ENCODE measurements at places on chromosomes 3 and 15. TPM values are rescaled to one million over a fixed set of nuclear protein-coding genes. Genes with fewer than 3 reads are reported as not detected.

ABHD2 gene
- 22.0 TPM for polyA plus RNA-seq

- DNase-seq, result no peak
These were observed 120.2 kb downstream of the NEDD4 start for GRCh38 chr15:55873024-55873720.

- DNase-seq, result no peak
These were observed 516.5 kb downstream of the NLGN1 start for GRCh38 chr3:173913974-173914421.

CLEC3B gene
- polyA plus RNA-seq, result 126 TPM

NR1I2 gene
- polyA plus RNA-seq, result 0.43 TPM

GRCh38 chr3:64438812-64439211, 213.5 kb upstream of the PRICKLE2 start:
- no peak for DNase-seq

- no peak for DNase-seq
These were observed 82.3 kb upstream of the OXTR start for GRCh38 chr3:8851703-8852102.

PTX3 gene
- 10.1 TPM for polyA plus RNA-seq

IQCF5 gene
- polyA plus RNA-seq, result not detected

GRCh38 chr3:14863333-14864100, 44.8 kb downstream of the FGD5 start:
- DNase-seq, result no peak

DNA sequence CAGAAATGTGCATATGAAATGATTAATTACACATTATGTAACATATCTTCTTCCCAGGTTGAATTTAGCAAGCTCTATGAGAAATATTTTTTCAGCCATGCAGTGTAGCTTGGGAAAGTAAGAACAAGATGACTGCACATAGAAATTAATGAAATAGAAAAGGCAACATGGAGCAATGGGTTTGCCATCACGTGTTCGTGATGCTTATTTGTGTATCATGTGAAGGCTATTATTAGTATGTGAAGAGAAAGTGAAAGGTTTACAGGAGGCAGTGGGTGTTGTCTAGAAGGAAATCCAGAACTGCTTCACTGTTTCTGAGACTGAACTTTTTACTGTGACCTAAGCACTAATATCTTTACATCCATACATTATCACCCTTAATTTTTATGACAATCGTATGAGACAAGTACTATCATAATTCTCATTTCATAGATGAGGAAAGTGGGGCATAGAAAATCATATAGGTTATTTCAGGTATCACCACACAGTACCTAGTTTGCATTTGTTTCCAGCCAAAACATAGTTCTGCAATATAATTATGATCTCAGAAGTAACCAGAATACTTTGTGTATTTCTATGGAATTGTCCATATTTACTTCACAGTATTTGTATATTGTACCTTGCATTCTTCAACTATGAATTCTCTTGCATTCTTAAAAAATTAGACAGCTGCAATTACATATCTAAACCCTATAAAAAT, 14.9 kb downstream of the SERPINI1 start:
- DNase-seq, result no peak

SHF gene
- 7.9 TPM for polyA plus RNA-seq

DNA sequence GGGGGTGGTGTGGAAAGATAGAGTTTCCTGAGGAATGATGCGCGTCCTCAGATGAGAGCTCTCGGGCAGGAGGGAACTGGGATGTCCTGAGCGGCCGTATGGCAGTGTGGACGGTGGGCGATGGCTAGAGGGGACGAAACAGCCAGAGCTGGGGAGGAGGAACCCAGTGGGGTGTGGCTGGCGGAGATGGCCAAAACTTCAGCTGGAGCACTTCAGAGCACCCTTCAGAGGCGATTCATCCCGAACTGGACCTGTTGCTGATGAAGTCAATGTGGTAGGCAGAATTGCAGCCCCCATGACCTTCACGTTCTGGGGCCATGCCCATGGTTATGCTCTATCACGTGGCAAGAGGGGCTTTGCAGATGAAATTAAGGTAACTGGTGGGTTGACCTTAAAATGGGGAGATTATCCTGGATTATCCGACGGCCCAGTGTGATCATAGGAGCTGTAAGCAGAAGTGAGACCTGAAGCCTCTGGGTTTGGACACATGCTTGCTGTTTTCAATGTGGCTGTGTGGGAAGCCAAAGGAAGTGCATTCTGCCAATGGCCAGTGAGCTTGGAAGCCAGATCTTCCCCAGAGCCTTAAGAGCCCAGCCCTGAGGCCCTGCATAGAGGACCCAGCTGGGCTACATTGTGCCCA, 52.3 kb downstream of the ATP1B3 start:
- no peak for DNase-seq

- peak; percentile 64 for DNase-seq
These were observed 123.3 kb downstream of the XXYLT1 start for GRCh38 chr3:195147649-195148080.

DNA sequence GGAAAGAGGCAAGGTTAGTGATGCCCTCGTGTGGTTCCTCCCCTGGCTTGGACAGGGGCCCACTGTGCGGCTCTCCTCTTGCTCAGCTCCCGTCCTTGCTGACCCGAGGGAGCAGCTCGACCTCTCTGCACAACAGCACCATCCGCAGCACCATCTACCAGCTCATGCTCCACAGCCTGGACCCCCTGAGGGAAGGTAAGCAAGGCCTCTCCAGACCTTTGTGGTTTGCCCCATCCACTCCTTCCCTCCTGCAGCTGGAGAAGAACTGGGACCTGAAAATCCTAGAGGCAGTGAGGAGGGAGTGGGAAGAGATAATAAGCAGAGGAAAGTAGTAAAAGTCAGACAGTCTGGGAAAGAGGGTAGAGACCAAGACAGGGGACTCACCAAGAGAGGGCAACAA, 17.8 kb downstream of the SLC24A1 start:
- no peak for DNase-seq

GRCh38 chr3:197687570-197687969, 49.1 kb downstream of the RUBCN start:
- DNase-seq, result no peak

DNA sequence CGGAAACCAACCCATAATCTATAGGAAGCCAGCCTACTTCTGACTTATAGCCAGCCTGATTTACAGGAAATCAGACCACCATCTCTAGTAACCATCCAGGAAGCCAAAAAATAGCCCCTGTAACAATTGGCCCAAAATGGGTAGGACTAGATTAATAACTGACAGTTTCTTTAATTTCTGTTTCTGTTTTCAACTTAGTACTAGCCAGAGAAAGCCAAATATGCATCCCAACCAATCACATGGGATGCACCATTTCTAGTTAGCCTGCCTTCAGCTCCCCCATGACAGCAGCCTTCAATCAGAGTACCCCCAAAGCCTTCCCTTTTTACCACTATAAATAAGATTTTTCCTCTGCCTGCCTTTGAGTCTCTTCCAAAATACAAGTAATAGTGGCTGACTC, 239.1 kb upstream of the GADL1 start:
- DNase-seq, result no peak

DNA sequence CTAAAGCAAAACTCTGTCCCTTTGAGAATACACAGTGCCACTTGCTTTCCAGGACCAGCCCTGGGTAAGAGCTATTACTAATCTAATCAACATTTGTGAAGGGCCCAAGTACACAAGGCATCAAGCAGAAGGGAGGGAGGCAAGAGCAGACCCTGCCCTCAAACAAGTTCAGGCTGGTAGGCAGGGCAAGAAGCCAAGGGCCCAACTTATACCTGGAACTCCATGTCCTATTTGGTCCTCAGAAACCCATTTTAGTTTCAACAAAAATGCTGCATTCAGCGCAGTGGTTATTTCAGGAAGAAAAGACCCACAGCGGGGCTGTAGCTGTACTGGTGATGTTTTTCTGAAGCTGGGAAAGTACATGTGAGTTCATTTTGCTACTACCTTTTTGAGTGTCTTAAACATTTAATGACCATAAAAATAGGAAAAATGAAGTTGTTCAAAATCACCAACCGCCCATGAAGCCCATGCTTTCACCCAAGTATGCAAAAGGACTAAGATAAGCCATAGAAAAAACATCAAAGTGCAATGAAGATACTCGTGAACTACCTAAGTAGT, 2.8 kb downstream of the RPS17 start:
- no peak for DNase-seq

DNA sequence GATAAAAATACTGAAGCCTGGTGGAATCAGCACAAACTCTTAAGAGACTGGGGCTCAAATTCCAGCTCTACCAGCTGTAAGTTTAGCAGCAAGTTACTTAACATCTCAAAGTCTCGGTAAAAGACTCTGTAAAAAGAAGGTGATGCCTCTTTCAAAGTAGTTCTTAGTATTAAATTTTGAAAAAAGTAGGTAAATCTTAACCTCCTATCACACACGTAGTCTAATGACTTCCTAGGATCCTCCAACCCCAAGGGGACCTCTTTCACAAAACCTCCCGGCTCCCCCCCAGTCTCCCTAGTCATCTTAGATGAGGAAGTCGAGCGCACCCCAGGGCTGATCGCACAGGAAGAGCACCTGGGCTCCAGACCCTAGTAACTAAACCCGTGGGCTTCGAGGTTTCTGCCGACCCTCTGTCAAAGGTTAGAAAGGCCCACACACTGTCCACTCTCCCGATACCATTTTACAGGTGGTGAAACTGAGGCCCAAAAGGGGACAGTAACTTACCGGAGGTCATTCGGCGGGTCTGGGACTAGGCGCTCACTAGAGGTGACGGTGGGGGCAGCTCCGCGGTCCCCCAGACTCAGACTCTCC, 427 bp downstream of the MBD4 start:
- no peak for DNase-seq

GRCh38 chr3:126911162-126912026, 71.5 kb upstream of the PLXNA1 start:
- peak; percentile 22 for DNase-seq

- DNase-seq, result no peak
These were observed 13.3 kb downstream of the LSG1 start for GRCh38 chr3:194658477-194659242.

- no peak for DNase-seq
These were observed 41.4 kb upstream of the FURIN start for GRCh38 chr15:90826886-90827435.

- DNase-seq, result no peak
These were observed 66.5 kb downstream of the DPH6 start for GRCh38 chr15:35479423-35479822.

- no peak for DNase-seq
These were observed 179.9 kb downstream of the RYR3 start for GRCh38 chr15:33490703-33491102.
